ENCODE measurements at places on chromosomes 12 and 14.

GRCh38 chr12:47367912-47368537 is 288.3 kb upstream of the AMIGO2 start:
- no peak overlapping the region for H3K27ac ChIP-seq
- no peak overlapping the region for H3K4me3 ChIP-seq
- H3K4me1 ChIP-seq = no peaks in the 10 kb centered on the region
- H3K27me3 ChIP-seq = no peaks in the 10 kb centered on the region
- H3K36me3 ChIP-seq = no peaks in the 10 kb centered on the region

- H3K4me1 ChIP-seq = 0 out of 2 replicates have a peak, but pooled peaks cover 4% of the 10 kb centered on the region
- peaks cover 71% of the 10 kb centered on the region for H3K36me3 ChIP-seq
- no peaks in the 10 kb centered on the region for H3K27me3 ChIP-seq
- H3K4me3 ChIP-seq = peak within 1 kb of the TSS; percentile 82
These were observed at the start of gene ACIN1 for GRCh38 chr14:23094666-23095195. Gene ACIN1 (minus strand): TSS chr14:23095136. CDS start chr14:23095112, 24 bp downstream.

- H3K27me3 ChIP-seq = no peaks in the 10 kb centered on the region
- H3K4me3 ChIP-seq = no peak overlapping the region
- DNase-seq = no peak
- no peaks in the 10 kb centered on the region for H3K4me1 ChIP-seq
- no peak overlapping the region for H3K27ac ChIP-seq
These were observed 399.2 kb downstream of the IPO8 start for GRCh38 chr12:30296486-30296885.

DNA sequence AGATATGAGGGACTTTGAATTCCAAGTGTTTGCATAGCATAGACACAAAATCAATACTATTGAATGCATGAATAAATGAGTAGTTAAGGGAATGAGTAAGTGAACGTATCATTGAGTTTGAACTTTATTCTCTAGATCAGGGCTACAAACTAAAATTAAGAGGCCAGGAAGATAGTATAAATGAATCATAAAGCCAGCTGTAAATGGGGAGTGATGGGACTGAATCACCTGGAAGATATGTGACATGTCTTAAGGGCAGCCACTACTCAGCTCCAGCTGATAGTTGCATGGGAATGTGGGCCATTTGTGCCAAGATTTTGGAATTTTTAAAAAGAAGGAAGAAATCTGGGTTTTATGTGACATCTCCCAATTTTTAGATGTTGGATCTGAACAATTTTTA is 229.9 kb downstream of the AKAP6 start:
- H3K36me3 ChIP-seq = no peaks in the 10 kb centered on the region
- H3K4me1 ChIP-seq = 0 out of 2 replicates have a peak, but pooled peaks cover 7% of the 10 kb centered on the region
- H3K4me3 ChIP-seq = no peak overlapping the region
- no peaks in the 10 kb centered on the region for H3K27me3 ChIP-seq
- no peak for DNase-seq

- H3K36me3 ChIP-seq = no peaks in the 10 kb centered on the region
- no peaks in the 10 kb centered on the region for H3K27me3 ChIP-seq
- no peak overlapping the region for H3K27ac ChIP-seq
- H3K4me3 ChIP-seq = no peak overlapping the region
These were observed 6.5 kb upstream of the CDK2AP1 start for GRCh38 chr12:123278101-123278627.

DNA sequence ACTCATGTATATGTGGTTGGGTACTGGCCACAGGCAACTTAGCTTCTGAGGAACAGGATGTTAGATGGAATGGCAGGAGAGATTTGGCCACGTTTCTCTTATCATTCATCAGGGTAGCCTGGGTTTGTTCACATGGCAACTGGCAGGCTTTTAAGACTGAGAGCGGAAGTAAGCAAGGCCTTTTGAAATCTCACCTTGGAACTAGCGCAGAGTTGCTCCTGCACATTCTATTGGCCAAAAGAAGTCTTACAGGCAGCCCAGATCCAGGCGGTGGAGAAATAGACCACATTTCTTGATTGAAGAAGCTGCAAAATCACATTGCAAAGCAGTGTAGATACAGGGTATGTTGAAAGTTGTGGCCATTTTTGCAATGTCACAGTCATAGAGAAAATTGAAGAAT is 3.7 kb downstream of the CLEC4A start:
- no peak overlapping the region for H3K4me3 ChIP-seq
- no peak overlapping the region for H3K27ac ChIP-seq
- H3K36me3 ChIP-seq = no peaks in the 10 kb centered on the region
- no peaks in the 10 kb centered on the region for H3K4me1 ChIP-seq
- H3K27me3 ChIP-seq = no peaks in the 10 kb centered on the region

DNA sequence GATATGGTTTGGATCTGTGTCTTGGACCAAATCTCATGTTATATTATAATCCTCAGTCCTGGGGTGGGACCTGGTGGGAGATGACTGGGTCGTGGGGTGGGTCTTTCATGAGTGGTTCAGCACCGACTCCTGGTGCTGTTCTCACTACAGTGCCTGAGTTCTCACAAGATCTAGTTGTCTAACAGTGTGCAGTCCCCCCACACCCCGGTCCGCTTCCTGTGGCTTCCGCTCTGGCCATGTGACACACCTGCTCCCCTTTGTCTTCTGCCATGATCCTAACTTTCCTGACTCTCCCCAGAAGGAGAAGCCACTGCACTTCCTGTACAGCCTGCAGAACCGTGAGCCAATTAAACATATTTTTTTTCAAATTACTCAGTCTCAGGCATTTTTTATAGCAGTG is 1262.2 kb downstream of the TMEM121 start:
- H3K27me3 ChIP-seq = no peaks in the 10 kb centered on the region
- no peak overlapping the region for H3K4me3 ChIP-seq
- H3K36me3 ChIP-seq = no peaks in the 10 kb centered on the region

DNA sequence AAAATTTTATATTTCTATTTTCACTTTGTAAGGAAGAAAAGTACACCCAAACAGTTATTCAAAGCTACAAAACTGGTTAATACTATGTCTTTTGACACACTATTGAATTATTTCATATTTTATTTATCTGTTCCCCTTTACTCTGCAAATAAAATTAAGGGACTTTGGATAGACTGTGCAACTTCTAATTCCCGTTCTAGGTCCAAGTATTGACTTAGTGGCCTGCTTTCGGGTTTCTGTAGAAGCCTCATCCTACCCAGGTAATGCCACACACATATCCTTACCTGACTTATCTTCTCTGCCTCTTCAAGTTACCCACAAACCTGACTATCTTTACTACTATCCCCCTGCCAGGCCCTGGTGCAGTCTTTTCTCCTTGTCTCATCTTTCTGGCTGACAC is 156.3 kb upstream of the TMTC2 start:
- no peak overlapping the region for H3K27ac ChIP-seq
- no peak for DNase-seq
- no peaks in the 10 kb centered on the region for H3K27me3 ChIP-seq
- H3K4me3 ChIP-seq = no peak overlapping the region
- H3K36me3 ChIP-seq = no peaks in the 10 kb centered on the region
- H3K4me1 ChIP-seq = no peaks in the 10 kb centered on the region
